ENCODE measurements at places on chromosomes 1 and 21.

DNA sequence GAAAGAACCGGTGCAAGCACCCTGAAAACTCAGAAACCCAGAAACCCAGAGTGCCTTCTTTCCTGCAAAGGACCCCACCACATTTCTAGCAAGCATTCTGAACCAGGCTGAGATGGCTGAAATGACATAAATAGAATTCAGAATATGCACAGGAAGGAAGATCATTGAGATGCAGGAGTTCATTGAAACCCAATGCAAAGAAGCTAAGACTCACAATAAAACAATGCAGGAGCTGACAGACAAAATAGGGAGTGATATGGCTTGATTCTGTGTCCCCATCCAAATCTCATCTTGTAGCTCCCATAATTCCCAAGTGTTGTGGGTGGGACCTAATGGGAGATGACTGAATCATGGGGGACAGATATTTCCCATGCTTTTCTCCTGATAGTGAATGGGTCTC is 22.8 kb upstream of the SGIP1 start:
- no peak for DNase-seq

GRCh38 chr1:204887846-204888245 is 17.2 kb downstream of the NFASC start:
- no peak for DNase-seq

DNA sequence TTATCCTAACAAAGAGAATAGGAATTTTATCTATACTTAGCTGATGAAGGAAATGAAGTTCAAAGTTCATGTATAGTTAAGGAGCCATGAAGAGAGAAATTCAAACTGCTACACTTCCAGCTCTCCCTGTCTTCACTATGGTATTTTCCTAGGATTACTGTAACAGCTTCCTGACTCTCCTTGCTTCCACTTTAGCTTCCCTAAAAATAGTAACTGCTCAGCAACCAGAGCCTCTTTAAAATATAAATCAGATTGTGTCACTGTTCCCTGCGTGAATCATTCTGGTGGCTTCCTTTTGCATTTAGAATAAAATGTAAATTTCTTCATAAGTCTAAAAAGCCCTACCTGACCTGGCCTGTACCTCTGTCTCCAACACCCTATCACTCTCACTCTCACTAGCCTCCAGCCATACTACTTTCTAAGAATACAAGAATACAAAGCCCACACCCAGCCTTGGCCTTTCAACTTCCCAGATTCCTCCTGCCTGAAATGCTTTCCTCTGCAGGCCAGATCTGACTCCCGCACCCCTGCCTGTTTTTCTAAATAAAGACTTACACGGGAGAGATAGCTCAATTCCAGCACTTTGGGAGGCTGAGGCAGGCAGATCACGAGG is 30.5 kb downstream of the OR10J1 start:
- DNase-seq: no peak

DNA sequence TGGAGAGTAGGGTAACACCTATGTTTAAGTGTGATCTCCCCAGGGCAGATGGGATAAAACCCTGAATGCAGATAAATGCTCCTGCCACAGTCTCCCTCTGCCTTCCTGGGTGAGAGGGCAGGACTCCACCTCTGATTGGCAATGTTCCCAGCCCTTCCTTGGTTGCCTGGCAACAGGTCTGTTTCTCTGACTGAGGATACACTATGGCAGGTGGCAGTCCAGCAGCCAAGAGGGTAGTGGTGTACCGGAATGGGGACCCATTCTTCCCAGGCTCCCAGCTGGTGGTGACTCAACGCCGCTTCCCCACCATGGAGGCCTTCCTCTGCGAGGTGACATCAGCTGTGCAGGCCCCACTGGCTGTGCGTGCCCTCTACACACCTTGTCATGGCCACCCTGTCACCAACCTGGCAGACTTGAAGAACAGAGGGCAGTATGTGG is at the start of gene DCDC2B:
TSS of gene DCDC2B (plus strand) at position 199 of the 438 bp plus-strand sequence. CDS start at position 204, 5 bp downstream.
- DNase-seq: no peak

GRCh38 chr1:56434025-56434424 is 145.3 kb downstream of the PLPP3 start:
- no peak for DNase-seq

DNA sequence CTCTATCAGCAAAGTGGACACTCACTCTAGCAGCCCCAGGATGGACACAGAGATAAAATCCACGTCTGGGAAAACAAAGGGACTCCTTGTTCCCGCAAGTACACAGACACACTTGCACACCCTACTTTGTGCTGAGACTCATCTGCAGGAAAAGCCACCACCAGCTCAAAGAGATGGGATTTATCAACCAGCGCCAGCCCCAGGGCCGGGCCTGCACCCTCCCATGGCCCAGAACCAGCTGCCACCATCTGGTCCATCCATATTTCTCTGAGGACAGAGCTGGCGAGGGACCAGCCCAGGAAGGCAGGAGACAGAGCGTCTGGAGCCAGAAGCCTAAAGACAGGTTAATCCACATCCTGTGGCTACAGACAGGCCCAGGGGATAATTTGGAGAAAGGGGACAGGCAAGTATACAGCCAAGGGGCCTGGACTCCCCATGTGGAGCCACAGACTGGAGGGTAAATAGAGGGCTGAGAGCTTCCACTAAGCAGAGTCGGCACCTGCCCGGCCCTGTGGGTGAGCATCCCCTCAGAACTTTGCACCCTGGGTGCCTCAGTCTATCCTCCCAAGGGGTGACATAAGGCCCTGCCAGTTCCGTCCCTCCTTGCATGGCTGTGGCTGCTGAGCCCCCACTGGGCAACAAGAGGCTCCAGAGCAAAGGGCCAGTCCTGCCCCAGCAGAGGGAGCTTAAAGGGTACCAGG is 233.9 kb downstream of the PTPRU start:
- no peak for DNase-seq

DNA sequence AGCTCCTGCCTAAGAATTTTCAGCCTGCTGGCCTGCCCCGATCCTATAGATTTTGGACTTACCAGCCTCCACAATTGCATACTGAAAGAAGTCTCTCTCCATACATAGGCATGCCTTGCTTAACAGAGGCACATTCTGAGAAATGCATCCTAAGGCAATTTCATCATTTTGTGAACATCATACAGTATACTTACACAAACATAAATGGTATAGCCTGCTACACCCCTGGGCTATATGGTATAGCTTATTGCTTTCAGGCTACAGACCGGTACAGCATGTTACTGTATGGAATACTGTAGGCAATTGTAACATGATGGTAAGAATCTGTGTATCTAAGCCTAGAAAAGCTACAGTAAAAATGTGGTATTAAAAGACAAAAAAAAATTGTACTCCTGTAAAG is 174.7 kb downstream of the NRIP1 start:
- no peak for DNase-seq

DNA sequence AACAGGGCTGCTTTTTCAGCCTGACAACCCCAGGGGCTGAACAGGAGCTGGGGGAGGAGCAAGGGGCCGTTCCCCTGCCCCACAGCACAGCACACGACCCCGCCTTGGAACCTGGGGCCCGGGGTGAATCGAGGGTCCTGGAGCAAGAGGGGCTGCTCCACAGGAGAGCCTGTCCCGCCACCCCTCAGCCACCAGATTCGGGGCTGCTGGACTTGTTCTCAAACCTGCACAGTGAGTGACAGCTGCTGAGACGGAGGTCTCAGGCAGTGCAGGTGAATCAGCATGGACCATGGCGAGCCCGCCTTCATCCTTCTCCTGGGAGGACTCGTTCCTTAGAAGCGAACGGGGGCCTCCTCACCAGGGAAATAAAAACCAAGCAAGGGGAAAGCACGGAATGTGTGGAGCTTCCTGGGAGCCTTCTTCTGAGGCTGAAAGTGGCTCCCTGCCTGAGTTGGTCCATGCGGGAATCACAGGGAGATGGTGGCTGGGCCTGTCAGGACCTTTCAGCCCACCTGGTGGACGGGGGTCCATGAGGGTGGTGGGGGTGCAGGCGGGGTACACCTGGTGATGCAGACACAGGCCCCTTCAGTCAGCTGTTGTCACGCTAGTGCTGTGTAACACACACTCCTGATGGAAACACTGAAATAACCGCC is 125.4 kb downstream of the SIK1 start:
- DNase-seq: no peak

DNA sequence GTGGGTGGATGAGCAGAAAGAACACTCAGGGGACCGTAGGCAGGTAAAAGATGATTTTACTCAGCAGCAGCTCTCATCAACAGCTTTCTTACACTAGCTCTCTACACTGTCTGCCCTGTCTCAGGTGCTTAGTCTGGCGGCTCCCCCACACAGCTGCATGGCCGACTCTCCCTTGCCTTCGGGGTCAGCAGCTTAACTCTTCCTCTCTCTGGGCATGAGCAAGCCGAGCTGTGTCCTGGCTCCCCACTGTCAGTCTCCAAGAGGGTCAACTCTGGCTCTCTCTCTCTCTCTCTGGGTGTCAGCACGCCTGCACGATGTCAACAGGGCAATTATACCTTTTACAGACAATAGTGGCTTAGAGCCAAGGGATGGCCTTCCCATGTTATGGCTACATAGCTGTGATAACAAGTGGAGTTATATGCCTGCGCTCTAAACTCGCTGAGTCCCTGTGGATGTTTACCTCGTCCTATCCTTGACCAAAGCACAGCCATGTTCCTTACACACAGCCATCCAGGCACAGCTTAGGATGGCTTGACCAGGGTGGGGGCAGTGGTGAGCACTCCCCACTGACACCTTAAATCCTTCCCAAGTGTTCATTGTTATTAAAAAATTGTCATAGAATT is 3.1 kb upstream of the BCL10 start:
- no peak for DNase-seq

GRCh38 chr1:58781541-58782177 is 2.2 kb downstream of the JUN start:
- peak; percentile 21 for DNase-seq

DNA sequence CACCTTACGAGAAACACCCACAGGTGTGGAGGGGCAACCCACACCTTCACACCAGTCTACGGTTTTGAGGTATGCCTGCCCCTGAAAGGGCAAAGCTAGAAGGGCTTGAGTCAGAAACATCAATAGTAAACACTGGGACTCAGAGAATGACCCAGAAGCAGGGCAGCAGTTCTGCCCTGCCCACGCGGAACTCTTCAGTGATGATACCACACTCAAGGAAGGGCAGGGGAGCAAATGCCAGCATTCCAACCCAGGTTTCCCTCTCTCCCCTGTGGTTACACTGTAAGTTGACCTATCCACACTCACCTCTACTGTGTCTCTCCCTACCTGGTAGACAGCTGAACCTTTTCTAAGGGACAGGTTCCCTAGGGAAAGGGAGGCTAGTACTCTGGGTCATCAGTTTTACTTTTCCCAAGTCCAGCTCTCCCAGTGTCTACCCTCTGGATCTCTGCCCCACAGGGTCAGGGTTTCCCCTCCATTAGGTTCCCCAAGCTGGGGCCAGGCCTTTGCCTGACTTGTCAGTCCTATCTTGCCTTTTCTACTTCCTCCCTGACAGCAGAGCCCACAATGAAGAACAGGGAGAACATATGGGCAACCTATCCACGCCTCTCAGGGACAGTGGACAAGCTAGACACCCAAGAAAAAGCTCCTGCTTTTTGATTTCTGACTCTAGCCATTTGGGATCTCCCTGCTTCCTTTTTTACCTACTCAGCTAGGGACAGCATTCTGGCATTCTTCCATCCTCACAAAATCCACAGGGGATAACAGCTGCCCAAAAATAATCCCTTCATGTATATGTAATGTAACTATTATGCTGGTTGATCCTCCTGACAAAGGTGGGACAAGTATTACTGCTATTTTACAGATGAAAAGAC is 3.0 kb downstream of the F11R start:
- DNase-seq: no peak

GRCh38 chr1:119646521-119647227 is 1.4 kb downstream of the ZNF697 start:
- no peak for DNase-seq

- DNase-seq: no peak
Observed at GRCh38 chr1:118485757-118486156, 300.7 kb upstream of the SPAG17 start.

DNA sequence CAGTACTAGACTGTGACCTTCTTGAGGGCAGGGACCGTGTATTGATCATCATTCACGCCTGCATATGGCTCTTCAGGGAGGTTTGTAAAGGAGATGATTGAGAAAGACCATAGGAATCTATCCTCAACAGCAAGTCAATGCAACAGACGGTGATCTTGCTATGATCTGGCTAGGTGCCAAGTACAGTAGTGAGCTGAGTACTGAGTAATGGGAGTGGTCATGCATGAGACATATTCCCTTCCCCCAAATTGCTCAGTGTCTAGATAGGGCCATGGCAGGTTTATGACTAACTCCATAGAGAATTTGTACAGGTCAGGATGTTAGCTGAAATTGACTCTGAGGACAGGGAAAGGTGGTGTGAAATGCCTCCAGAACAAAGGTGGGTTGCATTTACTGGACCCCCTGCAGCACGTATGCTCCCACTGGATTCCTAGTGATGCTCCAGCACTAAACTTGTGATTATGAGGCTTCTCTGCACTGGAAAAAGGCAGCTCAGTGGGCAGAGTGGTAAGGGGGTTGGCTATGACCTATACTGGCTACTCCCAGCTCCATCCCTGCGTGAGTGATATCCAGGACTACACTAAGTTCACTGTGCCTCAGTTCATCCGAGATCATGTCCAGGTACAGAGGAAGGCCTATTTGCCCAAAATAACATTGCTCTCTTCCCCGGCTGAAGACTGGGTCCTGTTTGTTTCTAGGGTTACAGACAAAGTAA is 37.2 kb downstream of the KCNJ6 start:
- DNase-seq: no peak

DNA sequence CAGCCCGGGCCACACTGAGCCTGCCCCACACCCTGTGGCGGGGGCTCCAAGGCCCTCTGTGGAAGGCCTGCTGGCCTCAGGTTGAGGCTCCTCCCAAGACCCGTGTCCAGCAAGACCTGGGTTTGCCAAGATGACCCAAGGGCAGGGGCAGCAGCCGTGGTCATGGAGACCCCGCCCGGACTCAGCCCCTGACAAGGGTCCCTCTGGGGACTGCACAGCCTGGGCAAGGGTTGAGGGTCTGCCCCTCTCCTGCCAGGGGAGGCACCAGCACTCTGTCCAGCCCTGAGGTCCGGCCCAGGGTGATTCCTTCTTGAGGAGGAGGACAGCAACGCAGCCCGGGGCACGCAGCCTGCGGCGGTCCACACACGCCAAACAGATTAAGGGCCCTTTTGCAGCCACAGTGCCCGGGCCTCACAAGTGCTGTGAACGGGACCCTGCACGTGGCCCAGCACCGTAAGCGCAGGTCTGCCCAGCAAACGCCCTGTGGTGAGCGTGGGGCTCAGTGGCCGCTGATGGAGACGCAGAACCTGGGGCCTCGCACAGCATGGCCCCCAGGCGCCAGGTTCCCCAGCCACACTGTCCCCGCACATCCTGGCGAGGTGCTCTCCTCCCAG is 3.4 kb downstream of the SPATC1L start:
- no peak for DNase-seq

Data from activated T-cell treated with anti-CD3 and anti-CD28 coated beads, Interleukin-2, amount 50 U/mL, for 4 hours (primary cell).